Left lung (tissue), 14 donors: ENCODE measurements at places on chromosomes 2 and 18. TPM values are rescaled to one million over a fixed set of nuclear protein-coding genes. Genes with fewer than 3 reads are reported as not detected.

DNA sequence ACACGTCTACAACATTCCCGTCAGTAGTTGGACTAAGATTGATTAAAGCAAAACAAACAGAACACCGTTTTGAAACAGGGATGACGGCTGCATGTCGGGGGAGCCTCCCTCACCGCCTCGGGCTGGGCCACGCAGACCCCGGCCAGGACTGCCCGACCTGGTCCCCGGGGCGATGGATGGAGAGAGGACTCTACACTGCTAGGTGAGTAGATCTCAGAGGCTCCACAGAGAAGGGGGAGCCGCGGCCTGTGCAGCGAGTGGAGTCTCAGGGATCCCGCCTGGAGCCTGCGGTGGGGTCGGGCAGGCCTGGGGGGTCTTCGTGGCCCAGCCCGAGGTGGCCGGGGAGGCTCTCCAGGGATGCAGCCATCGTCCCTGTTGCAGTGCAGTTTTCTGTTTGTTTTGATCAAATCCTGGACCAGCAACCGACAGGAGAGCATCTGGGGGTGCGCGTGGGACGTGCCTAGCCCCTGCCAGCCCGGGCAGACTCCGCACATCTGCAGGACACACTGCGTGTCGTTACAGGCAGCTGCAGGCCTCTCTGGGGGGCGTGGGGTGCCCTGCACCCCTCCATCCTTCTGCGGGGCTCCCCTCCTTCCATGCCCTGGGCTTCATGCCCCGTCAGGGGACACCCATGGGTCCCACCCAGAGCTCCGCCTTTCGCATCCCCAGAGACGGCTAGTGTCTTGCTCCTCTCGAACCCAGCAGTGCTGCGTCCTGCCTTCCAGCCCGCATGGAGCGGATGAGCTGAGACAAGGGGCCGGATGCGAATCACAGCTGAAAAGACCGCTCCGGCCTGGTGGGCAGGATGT, 143.6 kb downstream of the RTP5 start:
- DNase-seq: no peak

The FBXO15 gene
- total RNA-seq: 2.4 TPM

DNA sequence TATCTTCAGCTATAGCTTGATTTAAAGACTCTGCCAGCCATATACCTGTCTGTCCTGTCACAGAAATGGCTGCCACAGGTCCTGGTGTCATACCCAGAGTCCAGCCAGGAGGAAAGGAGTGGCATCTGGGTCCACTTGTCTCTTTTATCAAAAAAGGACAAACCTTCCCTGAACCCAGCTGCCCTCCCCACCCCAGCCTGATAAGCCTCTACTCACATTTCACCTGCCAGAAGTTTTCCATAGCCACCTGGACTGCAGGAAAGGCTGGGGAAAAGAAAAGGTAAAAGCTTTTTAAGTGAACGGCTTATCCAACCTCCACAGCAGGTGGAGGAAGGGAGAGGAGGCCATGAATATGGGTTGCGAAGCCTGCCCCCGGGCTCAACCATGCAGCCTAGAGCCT, 32.8 kb downstream of the TMEM163 start:
- no peak for DNase-seq

- peak; percentile 67 for DNase-seq
Observed at GRCh38 chr18:12236141-12236540, 18.0 kb upstream of the CIDEA start.

DNA sequence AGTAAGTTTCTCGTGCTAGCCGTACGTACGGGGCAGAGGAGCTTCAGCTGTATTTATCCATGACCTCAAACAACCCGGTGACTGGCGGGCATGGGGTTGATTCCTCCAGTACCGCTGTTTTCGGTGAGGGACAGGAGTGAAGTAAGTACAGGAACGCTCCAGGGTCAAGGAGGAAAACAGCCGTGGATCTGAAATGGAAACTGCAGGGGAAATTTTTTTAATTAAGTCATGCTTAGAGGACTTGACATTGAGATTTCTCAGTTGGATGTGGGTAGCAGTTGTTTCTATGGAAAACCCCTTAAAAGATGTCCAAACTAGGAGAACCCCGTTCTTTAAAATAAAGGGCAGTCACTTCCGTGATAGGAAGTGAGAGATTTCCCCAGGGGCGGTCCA, 1.2 kb downstream of the RAB12 start:
- DNase-seq: no peak

DNA sequence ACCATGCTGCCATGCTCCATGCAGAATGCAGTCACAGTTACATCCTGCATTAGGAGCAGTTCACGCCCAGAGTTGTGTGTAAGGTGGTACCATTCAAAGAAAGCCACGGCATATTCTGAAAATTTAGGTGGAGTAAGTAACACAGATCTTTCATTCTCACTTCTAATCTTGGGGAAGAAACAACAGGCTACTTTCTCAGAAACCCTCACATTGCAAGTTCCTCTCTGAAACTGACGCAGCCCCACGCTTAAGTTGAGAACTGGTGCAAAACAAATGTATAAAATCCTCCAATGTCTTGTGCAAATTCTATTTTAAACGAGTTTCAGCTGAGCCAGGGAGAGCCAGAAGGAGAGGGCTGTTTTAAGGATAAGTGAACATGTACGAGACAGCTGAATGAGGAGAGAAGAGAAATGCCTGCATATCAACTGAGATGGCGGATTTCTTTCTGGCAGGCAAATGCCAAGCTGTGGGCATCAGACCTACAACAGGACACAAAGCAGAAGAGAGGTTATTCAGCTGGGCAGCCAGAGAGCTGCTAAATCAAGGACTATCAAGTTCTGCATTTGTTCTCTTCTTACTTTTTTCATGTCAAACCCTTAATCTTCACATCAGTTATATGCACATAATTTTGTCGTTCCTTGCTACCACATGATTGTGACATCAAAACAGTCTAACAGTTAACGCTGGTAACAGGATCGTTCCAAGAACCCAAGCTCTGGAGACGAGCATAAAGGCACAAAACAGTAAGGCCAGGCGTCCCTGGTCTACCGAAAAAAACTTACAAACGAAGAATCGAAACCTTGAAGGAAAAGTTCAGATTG, 6.4 kb downstream of the ARL4C start:
- no peak for DNase-seq

The SNED1 gene
- 36.4 TPM for total RNA-seq

DNA sequence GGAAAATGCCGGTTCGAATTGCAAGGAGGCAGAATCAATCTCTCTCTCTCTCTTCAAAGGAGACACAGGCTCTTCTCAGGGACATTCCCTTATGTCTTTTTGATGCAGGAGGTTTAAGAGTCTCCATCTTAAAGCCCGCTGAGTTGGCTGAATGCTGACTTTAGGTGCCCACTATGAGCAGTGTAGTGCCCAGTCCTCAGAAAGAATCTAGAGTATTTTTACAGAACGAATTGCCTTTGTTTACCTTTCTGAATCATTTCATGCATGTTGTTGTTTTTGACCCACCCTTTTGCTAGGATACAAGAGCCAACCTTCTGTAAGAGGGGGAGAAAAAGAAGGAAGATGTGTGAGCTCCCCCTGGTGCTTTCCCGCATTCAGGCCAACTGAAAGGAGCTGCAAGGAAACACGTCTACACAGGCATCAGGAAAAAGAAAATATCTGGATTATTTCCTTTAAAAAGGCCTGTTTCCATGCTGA, 193.5 kb upstream of the TCF4 start:
- DNase-seq: no peak

The OSGEPL1 gene
- total RNA-seq: 10.1 TPM

- no peak for DNase-seq
Observed at GRCh38 chr2:202122163-202122540, 49.1 kb downstream of the KIAA2012 start.

The CD207 gene
- total RNA-seq: 0.73 TPM

The PPP1R1C gene
- 11.8 TPM for total RNA-seq

The IL1RN gene
- 28.6 TPM for total RNA-seq

DNA sequence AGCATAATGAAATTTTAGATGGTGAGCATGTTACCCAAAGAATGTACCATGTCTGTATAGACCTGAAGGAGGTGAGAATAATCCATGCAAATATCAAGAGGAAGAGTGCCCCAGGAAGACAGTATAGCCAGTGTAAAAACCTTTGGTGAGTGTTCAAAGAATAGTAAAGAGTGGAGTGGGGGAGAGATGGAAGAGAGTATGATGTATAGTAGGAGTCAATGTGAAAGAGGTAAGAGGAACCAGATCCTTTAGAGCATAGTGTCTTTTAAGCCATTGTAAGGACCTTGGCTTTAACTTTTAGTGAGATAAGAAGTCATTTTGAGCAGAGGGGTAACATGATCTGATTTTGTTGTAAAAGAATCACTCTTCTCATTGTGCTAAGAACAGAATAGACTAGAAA, 1052.3 kb upstream of the ZEB2 start:
- DNase-seq: no peak

GRCh38 chr18:5982332-5982731, 87.0 kb upstream of the TMEM200C start:
- DNase-seq: no peak

DNA sequence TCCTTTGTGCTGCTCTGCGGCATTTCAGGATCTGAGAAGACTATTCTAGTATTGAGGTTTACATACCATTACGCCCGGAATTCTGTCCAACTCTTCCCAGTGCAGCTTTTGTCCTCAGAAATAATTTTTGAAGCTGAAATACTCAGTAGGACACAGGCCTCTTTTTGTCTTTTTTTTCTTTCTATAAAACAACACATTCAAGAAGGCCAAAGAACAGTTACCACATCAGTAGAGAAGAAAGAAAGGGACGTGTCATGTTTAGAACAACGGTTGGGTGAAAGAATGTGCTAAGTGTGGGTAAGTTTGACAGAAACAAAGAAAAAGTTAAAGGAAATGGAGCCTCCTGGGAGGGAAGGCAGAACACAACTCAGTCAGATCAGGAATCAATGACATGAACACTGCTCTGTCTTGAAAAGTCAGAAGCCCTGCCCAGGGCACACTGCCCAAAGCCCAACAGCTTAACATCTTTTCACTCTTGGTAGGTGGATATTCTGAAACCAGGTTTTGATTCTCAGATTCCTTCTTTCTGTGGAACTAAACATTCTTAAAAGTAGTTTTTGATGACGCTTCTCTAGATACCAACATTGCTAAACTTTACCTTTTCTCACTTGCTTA, 198.6 kb upstream of the CWC22 start:
- no peak for DNase-seq

GRCh38 chr2:147913701-147914480, 69.1 kb downstream of the ACVR2A start:
- no peak for DNase-seq

DNA sequence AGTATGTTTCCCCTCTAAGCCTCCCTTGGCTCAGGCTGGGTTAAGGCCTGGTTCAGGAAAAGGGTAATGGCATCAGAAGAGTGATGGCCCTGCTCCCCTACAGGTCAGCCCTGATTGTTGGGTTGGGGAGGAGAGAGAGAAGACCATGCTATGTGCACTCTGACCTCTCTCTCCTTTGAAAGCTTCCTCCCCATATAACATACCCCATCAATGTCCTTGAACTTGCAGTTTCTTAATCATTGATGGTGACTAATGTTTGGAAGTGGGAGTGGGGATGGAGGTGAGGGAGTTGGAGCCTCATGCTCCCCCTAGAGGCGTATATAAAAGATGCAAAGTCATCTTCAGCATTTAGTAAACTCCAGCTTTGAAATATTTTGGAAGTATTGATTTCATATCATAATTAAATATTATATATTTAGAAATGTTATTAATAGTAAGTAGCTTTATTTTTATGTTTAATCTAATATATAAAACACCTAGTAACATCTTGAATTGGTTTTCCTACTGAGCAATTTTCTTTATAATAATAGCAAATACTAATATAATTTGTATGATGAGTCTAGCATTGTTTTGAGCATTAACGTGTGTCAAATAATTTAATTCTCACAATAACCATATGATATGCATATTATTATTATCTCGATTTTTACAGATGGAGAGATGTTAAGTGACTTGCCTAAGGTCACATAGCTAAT, 8.8 kb downstream of the PLCL1 start:
- no peak for DNase-seq
